ENCODE measurements at places on chromosomes 12 and 14.
A peak's percentile ranks its signal among the peaks of the same experiment; 100 is the strongest.

DNA sequence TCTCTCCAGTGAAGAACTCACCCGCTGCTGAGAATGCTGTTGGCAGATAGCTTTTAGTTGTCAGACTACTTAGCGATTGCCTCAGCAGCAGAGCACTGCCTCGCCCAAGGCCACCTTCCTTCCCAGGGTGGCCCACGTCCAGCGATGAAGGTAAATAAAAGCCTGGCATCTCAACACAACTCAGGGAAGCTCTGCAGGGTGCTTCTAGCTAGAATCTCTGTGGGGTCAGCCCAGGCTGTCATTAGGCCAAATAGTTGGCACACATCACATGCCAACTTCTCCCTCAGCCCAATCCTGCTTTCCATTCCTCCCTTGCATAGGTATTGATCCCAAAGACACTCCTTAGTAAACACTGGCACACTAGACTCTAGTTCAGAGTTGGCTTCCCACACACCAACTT is 368.1 kb upstream of the TMTC1 start:
- DNase-seq, result no peak

GRCh38 chr12:100720016-100720654 is 74.4 kb upstream of the ANO4 start:
- DNase-seq, result no peak

- no peak for DNase-seq
These were observed 8.0 kb downstream of the CNOT2 start for GRCh38 chr12:70251226-70251625.

DNA sequence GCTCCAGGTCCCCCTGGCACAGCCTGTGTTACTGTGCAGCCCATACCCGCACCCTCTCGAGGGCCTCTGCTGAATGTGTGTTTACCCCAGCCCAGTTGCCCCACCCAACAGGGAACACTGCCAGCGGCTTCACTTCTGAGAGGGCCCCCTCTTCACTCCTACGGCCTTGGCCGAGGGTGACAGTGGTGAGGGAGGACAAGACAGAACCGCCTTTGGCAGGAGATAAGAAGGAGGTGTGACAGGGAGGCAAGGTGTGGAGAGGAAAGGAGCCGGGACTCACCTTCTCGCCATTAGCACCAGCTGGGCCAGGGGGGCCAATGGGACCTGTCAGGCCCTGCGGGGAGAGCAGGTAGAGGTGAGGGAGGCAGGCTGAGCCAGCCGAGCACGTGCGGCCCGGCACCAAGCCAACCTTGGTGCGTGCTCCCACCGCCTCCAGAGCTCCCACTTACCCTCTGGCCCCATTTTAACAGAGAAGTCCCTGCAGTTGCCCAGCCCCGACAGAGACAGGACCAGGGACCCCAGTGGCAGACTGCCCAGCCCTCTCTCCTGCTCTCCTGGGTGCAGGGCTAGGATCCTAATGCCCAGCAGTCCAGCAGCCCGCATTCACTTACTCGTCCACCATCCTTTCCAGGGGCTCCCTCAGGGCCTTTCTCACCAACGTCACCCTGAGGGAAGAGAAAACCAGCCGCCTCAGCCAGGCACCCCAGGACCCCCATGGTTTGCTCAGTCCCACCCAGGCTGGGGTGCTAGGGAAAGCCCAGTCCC is 18.3 kb downstream of the TMEM106C start:
- DNase-seq, result no peak

GRCh38 chr12:114944736-114945135 is 260.8 kb upstream of the TBX3 start:
- DNase-seq, result no peak

GRCh38 chr12:74426091-74426490 is 111.5 kb upstream of the ATXN7L3B start:
- no peak for DNase-seq

- DNase-seq, result peak; percentile 56
These were observed 2.5 kb downstream of the COL2A1 start for GRCh38 chr12:48001505-48002413.

- DNase-seq, result no peak
These were observed 5.3 kb downstream of the RNF41 start for GRCh38 chr12:56216461-56216860.

- no peak for DNase-seq
These were observed 268.7 kb upstream of the SEL1L start for GRCh38 chr14:81802341-81802740.
